ENCODE measurements at places on chromosomes 7 and 10. TPM values are rescaled to one million over a fixed set of nuclear protein-coding genes. Genes with fewer than 3 reads are reported as not detected.

PITX3 gene
- 1.8 TPM for total RNA-seq

FFAR4 gene
- total RNA-seq = 0.24 TPM

MMRN2 gene
- 35.8 TPM for total RNA-seq

NPFFR1 gene
- total RNA-seq = not detected

LRIT1 gene
- not detected for total RNA-seq

ITGA8 gene
- 1.7 TPM for total RNA-seq

NOS3 gene
- 19.4 TPM for total RNA-seq

ADAM8 gene
- total RNA-seq = 2.0 TPM
